A549 (cell line): ENCODE measurements at places on chromosomes 6 and 20.
A peak's percentile ranks its signal among the peaks of the same experiment; 100 is the strongest.

DNA sequence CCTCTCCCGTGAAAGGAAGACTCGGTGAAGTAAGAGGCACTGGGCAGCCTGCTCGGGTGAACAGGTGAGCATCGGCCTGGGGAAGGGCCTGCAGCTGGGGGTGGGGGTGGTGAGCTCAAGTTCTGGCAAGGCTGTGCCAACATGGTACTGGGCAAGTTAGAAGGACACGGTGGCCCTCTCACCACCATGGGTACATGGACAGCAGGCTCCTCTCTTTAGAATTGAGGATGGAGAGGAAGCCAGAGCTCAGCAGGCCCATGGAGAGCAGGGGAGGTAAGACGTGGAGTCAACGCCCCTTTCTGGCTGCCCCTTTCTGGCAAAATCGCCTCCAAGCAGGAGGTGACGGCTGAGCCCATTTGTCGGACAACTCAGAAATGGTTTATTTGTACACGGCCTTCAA is 135.6 kb downstream of the ANKRD60 start:
- DNase-seq: no peak

DNA sequence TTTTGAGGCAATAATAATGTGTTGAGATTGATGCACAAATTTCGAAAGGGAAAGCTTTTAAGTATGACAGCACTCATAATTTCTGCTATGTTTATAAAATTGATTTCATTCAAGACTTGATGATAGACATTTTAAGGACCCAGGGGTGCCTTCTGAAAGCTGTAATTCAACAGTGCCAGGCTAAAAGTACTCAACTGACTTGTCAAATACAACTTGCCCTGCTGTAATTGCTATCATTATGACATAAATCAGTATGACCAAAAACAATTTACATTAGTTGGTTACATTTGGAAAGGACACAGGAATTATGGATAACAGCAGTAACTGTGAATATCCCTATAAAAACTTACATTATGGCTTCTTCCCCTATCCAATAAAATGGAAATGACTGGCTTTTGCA is 178.9 kb downstream of the MMUT start:
- DNase-seq: no peak

DNA sequence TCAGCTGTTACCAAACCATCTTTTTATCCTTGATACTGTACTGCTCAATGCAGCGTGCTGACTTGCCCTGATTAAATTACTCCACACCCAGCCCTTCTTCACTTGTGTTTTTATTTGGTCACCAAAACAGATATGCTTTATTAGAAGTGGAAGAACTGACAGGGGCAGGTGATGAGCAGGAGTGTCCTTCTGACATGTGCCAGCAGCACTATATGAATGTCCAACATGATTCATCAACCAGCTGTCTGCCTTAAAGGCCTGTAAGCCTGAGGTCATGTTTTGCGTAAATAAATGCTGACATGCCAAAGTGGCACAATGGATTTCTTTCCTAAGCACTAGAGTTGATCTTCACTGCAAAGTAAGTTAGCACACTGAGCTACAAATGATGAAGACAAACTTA is 15.4 kb downstream of the POPDC3 start:
- DNase-seq: peak; percentile 22

GRCh38 chr6:51959744-51960383 is 127.5 kb downstream of the PKHD1 start:
- DNase-seq: peak; percentile 62

DNA sequence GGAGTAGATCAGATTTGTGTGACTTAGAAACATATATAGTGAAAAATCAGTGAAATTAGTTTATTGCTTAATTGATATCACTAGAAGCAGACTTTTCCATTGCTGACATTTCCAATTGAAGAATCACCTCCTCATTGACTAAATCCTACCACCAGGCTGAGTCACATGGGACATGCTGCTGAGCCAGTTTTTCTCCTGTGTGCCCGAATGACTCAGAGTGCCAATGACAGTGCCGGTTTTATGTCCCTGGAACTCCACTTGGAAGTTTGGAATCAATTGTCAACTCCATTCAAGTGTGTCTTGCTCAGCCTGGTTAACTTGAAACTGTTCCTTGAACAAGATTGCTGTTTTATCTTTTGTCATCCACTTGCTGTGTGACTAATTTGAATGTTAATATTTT is 316.1 kb upstream of the PRDM1 start:
- no peak for DNase-seq

- DNase-seq: no peak
Observed at GRCh38 chr6:3943331-3943765, 94.2 kb downstream of the FAM50B start.

DNA sequence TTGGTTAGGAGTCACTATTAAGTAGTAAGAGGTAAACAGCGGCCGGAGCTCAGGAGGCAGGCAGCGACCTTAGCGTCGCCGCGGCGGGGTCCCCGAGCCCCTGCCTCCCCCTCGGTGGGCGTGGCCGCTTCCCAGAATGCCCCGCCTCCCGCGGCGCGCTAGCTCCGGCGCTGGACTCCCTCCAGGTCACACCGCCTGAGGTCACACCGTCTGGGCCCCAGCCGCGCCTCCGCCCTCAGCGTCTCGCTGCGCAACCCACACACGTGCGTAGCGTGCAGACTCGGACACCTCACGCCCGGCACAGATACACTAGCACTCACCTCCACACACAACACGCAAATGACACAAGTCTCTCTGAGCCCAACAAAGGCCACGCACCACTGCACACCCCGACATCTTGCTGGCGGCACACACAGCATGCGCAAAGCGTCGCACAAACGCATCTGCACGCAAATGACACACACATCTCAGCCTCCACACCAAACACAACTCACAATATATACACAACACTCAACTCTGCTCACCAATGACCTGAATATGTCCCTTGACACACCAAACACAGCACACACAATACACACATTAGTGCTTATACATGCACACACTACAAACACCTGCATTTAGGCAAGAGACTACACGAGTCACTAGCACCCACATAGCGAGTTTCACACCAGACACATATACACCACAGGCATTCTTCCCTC is 17.6 kb upstream of the CDKN1A start:
- DNase-seq: no peak

- DNase-seq: no peak
Observed at GRCh38 chr20:48819821-48820648, 7.8 kb downstream of the PREX1 start.

DNA sequence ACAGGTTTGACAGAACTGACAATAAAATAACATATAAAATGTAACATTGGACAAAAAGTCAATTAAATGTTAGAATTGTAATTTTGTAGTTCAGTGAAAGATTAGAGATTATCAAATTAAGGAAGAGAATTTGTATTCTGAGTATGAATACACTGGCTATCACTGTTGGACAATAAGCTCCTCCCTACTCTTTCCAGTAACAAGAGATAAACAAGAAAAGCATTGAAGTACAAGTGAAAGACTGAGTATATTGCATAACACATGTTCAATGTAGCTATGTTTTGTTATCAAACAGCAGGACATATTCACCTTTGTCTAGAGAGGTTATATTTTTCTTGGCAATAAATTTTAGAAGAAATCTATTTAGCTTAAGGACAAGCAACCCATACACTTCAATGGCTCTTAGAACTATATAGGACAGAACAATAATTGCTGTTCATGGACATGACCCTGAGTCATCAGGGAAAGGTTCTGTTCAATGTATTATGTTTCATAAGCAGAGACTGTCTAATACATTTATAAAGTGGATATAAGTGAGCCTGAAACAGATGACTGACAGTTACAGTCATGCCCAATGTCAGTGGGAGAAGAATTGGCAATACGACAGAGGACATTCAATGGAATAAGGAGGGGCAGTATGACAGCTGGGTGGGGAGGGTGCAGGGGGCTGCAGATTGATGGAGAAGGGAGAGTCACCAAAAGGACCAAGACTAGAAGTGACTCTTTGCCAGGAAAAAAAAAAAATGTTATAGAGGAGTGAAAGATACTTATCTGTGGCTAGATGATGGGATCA is 520.4 kb downstream of the FRK start:
- DNase-seq: no peak

- no peak for DNase-seq
Observed at GRCh38 chr20:19079536-19080299, 132.7 kb upstream of the SLC24A3 start.

DNA sequence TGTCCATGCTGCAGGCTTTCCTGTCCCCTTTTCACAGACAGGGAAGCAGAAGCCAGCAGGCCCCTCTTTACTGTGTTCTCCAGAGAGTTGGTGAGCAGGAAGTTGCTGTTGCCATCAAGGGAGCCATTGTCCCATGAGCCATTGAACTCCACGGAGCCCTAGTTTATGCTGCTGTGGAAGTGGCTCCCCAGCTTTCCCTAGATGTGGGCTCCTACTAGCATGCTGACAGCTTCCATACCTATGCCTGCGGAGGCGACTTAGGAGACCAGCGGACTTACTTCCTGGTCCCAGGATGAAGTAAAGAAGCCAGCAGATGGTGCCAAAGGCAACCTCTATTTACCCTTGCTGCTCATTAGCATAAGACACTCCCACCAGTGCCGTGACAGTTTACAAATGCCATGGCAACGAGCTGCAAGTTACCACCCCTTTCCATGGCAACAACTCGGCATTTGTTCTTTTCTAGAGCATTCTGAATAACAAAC is 30.8 kb upstream of the FKBP1A start:
- peak; percentile 78 for DNase-seq

- DNase-seq: no peak
Observed at GRCh38 chr6:157267654-157268053, 55.7 kb downstream of the TMEM242 start.

GRCh38 chr6:7769702-7770101 is 43.8 kb downstream of the BMP6 start:
- DNase-seq: peak; percentile 14

DNA sequence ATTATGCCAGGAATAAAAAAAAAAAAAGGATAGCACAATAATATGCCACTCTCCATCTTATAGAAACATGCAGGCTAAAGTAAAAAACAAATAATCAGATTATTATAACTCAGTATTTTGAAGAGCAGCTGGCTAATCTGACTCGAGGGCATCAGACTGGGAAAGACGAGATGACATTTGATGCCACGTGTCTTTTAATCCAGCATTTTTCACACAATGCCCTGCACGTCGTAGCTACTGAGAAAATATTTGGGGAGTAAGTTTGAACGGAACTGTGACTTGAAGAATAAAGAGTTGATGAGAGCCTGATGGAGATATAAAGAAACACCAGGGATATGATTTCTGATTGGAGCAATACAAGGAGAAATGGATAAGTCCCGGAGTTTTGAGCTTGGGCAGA is 237.7 kb downstream of the ARID1B start:
- DNase-seq: no peak

DNA sequence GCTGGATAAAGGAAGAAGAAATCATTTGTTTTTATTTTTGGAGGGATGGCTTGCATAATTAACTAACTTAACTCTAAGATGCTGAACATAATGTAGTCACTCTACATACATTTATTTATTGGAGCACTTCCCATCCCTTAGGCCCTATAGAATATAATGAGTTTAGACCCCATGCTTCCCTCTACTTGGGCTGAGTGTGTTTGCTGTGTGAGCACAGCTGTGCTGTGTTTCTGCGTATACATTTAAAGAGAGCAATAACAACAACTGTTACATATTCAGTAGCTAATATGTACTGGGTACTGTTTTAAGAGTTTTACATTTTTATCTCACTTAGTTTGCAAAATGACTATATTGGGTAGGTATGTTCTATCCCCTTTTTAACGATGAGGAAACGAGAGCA is 736.6 kb upstream of the NRSN1 start:
- no peak for DNase-seq

GRCh38 chr6:56759521-56759920 is 116.8 kb upstream of the DST start:
- no peak for DNase-seq

- DNase-seq: no peak
Observed at GRCh38 chr6:45637056-45637455, 259.3 kb upstream of the SUPT3H start.

GRCh38 chr6:13308332-13308731 is 20.0 kb downstream of the TBC1D7 start:
- no peak for DNase-seq

GRCh38 chr6:164924674-164925073 is 384.7 kb downstream of the C6orf118 start:
- no peak for DNase-seq

DNA sequence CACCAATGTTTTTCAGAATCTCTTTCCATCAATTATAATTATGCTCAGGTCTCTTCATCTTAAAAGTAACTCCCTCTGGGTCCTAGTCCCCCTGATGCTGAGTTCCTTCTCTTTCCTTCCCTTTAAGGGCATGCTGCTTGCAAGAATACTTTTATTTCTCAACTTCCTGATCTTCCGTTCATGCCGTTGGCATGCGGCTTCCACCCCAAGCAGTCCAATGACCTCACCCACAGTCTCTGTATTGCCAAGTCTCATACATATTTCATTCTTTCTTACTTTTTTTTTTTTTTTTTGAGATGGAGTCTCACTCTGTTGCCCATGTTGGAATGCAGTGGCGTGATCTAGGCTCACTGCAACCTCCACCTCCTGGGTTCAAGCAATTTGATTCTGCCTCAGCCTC is 83.5 kb downstream of the NDUFAF5 start:
- no peak for DNase-seq

GRCh38 chr6:66902457-66902856 is 1195.4 kb upstream of the EYS start:
- no peak for DNase-seq

GRCh38 chr20:50442512-50442911 is 67.7 kb upstream of the PTPN1 start:
- no peak for DNase-seq

DNA sequence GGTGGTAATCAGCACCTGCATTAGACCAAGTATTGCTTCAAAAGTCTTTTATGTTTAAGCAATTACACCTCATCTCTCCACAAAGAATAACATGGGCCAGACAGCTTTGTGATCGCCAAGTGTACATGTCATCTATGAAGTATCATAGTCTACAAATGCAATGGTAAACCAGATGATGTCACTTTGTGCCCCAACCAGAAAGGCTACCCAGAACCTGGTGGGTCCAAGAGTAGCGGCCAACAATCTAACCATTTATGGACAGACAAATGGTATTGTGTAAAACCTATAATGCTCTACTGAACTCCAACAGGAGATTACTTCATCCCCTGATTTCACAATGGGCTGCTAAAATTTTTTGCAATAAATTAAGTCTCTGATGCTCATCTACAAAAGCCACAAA is 295.9 kb downstream of the GMDS start:
- DNase-seq: no peak

DNA sequence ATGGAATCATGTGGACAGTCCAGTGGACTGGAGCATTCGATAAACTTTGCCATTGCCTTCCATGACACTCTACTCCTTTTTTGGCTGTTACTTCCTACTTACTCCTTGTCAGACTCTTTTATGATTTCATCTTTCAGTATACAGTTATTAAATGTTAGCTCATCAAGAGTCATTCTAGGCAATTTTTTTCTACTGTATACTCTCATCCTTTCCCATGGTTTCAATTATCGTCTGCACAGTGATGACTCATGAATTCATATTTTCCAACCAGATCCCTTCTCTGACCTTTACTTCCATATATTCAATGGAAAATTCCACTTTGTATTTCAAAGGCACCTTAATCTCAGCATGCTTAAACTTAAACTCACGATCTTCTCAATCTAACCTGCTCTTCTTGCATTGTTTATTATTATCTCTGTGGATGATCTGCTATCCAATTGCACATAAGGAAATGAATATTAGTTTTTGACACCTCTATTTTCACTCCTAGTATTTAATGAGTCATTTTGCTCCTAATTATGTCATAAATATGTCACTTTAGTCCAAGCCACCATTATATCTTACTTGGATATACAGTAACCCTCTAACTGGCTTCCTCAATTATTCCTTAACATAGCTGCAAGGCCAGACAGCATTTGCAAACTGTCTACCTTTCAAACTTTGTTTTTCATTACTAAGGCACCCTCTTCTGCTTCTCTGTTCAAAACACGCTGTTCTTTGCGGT is 427.5 kb downstream of the PHF3 start:
- no peak for DNase-seq

GRCh38 chr20:3158968-3159431 is 665 bp downstream of the FASTKD5 start:
- DNase-seq: peak; percentile 28
